Mucosa of gallbladder (tissue), 1 donor: ENCODE measurements at places on chromosomes 3 and 15.

GRCh38 chr3:60636846-60637245, 614.4 kb downstream of the FHIT start:
- DNase-seq, result no peak

- DNase-seq, result peak; percentile 71
Measured at GRCh38 chr3:125160606-125161371, 51.8 kb downstream of the SLC12A8 start.

DNA sequence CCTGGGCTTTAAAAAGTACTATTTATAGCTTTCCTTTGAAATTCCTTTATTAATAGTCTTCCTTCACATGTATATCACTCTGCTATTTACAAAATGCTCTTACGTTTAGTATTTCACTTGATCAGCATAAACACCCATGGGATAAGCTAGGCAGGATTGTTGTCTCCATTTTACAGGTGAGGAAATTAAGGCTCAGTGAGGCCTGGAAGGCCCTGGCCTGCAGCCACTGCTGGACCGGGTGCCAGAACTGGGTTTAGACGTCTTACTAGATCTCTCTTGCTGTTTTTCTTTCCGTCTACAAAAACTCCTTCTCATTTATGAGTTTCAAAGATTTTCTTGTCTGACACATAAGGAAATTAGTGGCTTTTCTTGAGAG, 236.4 kb downstream of the LPP start:
- DNase-seq, result no peak

DNA sequence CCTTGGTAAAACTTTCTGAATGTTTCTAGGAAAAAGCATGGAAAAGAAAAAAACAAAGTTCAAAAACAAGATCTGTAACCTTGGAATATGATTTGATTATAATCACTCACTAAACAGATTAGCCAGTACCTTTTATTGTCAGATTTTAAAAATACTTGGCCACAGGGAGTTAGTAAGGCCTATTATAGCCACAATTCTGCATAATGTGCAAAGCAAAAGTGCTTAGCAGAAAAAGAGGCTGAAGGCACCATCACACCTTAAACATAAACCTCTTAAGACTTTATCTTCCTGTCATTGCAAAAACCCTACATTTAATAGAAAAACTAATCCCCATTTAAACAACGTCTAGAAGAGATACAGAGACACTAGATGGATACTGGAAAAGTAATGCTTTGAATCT, 41.8 kb downstream of the CHSY1 start:
- no peak for DNase-seq

- DNase-seq, result no peak
Measured at GRCh38 chr15:73295630-73296286, 73.0 kb downstream of the HCN4 start.

DNA sequence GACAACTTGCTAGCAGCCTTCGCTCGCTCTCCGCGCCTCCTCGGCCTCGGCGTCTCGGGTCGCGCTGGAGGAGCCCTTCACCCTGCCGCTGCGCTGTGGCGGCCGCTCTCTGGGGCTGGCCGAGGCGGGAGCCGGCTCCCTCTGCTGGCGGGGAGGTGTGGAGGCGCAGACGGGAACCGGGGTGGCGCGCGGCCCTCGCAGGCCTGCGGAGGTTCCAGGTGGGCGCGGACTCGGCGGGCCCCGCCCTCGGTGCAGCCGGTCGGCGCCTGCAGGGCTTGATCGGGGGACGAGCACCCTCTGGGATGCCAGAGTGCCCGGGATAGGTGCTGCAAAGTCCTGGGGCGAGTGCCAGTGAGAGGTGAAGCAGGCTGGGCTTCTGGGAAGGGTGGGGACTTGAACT, 989.9 kb downstream of the ROBO2 start:
- no peak for DNase-seq

DNA sequence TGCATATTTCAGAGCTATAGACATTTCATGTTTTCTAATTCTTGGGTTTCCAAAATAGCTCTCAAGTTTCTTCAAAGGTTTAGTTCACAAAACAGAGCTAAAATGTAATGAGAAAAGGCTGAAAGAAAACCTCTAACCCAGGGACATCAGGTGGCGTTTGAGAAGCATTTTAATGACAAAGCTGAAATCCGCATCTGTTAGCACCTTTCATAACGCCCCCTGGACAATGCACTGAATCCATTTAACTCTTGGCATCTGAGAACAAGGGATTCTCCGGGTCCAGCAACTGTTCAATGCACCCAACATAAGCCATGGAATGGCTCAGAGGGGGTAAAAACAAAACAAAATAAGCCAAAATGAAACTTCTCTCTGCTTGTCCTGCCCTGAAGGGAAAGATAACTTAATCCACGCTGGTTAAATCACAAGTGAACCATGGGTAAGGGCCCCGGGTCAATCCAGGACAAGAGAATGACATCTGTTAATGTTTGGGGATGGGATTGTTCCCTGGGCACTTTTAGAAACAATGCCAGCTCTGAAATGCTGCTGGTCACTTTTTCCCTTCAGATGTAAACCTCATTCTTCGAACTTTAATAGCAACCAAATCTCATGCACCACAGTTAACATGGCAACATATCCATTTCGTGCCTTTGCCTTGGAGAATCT, 466.2 kb upstream of the ADAMTS9 start:
- no peak for DNase-seq

DNA sequence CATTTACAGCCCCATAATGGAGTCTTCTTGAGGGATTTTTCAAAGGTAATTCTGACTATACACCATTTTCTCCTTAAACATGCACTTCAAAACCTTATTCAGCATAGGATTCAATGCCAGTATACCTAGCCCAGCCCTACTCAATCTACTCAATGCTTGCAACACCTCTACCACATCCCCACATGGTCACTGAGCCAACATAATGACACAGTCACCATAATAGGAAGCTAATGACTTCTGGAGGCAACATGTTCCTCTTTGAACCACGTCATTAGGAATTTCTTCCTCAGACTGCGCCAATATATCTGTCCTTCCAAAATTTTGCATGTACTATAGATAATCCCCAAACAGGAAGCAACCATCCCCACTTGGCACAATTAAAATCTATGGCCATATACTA, 153.9 kb upstream of the SETMAR start:
- no peak for DNase-seq

GRCh38 chr15:97141360-97141759, 810.9 kb downstream of the NR2F2 start:
- DNase-seq, result no peak

- no peak for DNase-seq
Measured at GRCh38 chr3:49998326-49998725, 58.4 kb downstream of the RBM6 start.

- DNase-seq, result no peak
Measured at GRCh38 chr15:59838900-59839299, 149.8 kb upstream of the BNIP2 start.

GRCh38 chr15:52749258-52749657, 40.9 kb downstream of the ONECUT1 start:
- no peak for DNase-seq

- no peak for DNase-seq
Measured at GRCh38 chr15:73928971-73929627, 2.8 kb downstream of the LOXL1 start.

DNA sequence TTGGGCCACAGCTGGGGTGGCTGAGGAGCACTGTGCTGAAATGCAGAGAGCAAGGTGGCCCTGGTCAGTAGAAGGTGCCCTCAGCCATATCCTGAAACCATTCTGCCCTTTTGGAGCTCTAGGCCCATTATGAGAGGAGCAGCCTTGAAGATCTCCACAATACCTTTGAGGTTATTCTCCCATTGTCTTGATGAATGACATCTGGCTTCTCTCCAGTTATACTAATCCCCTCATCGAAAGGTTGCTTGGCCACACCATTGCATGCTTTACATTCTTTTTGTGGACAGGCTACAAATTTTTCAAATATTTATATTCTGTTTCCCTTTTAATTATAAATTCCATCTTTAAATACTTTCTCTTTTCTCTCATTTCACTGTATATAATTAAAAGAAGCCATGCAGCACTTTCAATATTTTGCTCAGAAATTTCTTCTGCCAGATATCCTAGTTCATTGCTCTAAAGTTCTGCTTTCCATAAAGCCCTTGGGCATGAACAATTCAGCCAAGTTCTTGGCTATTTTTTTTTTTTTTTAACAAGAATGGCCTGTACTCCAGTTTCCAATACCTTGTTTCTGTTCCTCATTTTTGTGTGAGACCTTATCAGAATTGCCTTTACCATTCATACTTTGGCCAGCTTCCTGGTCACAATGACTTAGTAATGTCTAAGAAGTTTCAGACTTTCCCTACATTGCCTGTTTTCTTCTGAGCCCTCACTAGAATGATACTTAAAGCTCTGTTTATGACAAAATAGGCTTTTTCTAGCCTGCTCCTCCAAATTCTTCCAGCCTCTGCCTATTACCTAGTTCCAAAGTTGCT, 138.9 kb upstream of the SGO1 start:
- no peak for DNase-seq

GRCh38 chr3:24046214-24046613, 101.1 kb downstream of the NR1D2 start:
- DNase-seq, result no peak

DNA sequence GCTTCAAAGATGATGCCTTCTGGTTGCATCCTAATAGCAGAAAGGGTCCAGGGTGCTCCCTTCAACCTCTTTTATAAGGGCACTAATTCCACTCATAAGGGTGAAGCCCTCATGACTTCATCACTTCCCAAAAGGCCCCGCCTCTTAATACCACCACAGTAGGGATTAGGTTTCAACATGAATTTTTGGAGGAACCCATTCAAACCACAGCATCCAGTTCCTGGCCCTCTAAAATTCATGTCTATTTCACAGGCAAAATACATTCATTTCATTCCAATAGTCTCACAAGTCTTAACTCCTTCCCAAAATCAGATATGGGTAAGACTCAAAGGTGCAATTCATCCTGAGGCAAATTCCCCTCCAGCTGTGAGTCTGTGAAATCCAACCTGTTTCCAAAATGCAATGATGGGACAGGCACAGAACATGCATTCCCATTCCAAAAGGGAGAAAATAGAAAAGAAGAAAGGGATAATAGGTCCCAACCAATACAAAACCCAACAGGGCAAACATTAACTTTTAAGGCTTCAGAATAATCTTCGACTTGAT, 124.0 kb downstream of the ATP1B3 start:
- no peak for DNase-seq

DNA sequence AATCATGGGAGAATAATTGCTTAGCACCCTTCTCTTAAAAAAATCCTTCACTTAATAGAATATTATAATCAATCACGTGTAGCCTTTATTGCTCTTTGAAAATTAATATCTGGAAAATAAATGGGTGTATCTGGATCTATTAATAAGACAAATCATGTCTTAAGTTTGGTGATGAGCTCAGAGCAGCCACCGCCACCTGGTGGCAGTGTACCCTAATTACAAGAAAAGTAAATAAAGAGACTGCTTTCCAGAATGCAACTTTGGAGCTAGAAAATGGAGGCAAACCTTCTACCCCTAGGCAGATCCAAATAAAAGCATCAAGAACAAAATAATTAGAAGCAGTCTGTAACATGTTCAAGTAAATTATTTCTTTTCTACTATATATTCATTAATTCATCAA, 43.5 kb downstream of the EPHB1 start:
- no peak for DNase-seq

- peak; percentile 42 for DNase-seq
Measured at GRCh38 chr3:15330031-15330596, 2.3 kb downstream of the SH3BP5 start.

DNA sequence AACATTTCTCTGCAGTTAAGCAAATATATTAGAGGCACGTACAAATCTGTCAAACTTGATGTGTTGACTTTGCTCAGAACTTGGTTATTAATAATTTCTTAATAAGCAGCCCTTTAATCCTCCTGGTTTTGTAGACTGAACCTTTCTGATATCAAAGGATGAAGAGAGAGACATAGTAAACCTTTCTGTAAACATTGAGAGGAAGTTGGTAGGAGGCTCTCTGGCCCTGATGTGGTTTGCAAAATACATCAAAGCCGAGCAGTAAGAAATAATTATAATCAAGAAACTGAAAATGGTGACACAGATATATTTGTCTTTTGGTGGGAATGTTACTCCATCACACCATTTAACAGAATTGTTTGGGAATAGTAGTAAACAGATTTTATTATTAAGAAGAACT, 111.9 kb downstream of the OXSM start:
- no peak for DNase-seq

GRCh38 chr3:147812186-147812911, 403.2 kb downstream of the ZIC1 start:
- no peak for DNase-seq

DNA sequence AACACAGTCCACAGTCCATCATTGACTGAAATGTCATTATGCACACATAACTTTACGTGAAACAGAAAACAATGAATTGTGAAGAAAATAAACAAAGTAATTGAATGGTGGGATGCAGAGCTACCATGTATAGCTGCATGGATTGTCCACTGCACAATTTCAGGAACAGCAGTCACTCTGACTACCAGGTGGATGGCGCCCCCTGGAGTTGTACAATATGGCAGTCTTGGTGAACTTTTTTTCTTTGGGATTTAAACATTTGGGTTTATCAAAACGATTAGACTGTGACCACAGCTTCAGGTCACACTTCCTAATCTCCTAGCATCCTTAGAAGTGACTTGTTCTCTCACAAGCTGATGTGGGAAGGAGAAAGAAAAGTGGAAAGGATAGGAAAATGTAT, 48.9 kb upstream of the TCF12 start:
- DNase-seq, result peak; percentile 26

DNA sequence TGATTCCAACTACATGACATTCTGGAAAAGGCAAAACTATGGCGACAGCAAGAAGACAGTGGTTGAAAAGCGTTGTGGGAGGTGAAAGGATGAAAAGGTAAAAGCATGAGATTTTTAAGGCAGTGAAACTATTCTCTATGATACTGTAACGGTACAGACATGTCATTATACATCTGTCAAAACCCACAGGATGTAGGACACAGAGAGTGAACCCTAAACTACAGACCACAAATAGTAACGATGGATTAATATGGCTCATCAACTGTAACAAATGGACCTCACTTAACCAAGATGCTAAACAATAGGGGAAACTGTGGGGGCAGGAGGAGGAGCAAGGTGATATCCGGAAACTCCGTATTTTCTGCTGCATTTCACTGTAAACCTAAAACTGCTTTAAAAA, 39.1 kb downstream of the MYO9A start:
- no peak for DNase-seq

- no peak for DNase-seq
Measured at GRCh38 chr15:88974392-88974791, 61.2 kb upstream of the MFGE8 start.

DNA sequence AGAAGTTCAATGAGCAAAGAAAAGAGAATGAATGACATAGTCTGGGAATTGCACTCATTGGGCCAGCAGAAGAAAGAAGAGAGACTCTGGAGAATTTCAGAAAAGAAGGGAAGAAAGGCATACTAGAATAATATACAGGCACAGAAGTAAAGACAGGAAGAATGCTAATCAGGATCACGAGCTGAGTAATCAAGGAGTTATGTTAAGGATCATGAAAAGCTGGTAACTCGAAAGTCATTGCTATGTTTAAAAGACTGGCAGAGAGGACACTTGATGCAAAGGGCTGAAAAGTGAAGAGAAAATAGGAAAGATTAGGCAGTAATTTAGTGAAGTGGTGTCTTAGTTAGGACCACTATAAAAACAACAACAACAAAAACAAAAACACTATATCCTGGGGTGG, 284.1 kb downstream of the ZBBX start:
- no peak for DNase-seq
